ENCODE measurements at places on chromosomes 3 and 15.

DNA sequence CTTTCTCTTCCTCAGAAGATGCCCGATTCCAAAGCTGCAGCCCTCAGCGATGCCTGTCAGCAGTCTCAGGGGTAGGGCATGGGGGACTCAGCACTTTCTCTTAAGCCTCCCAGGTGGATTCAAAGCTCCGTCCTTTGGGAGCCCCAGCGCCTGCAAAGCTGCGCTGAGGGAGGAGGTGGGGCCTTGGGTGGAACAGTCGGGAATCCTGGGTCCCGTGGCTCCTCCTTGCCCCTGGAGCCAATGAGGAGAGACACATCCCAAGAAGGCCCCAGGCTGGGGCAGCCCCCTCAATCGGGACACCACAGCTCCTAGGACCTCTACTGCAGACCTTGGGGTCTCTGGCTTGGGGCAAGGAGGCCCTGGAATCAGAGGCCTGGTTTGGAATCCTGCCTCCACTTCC lies 227.5 kb upstream of the IGF1R start:
- no peak for DNase-seq

- no peak for DNase-seq
These were observed 177.6 kb upstream of the BCL6 start for GRCh38 chr3:187922704-187923416.

GRCh38 chr3:23949784-23950183 lies 4.7 kb downstream of the NR1D2 start:
- DNase-seq = no peak

DNA sequence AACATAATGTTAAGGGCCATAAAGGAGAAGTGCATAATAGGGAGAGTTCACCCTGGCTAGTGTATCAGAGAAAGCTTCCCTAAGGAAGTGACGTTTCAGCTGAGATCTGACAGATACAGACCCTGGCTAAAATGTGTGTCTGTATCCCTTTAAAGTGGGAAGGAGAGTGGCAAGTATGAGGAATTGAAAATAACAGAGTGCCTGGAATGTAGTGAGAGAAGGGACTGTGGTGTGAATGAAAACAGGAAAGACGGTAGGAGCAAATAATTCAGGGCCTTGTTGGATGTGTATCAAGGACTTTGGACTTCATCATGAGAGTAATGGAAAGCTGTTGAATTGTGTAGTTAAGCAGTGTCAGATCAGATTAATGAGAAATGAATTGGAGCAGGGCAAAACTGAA lies 30.5 kb downstream of the NEO1 start:
- no peak for DNase-seq

GRCh38 chr3:196620161-196620604 lies 19.3 kb upstream of the NRROS start:
- no peak for DNase-seq

DNA sequence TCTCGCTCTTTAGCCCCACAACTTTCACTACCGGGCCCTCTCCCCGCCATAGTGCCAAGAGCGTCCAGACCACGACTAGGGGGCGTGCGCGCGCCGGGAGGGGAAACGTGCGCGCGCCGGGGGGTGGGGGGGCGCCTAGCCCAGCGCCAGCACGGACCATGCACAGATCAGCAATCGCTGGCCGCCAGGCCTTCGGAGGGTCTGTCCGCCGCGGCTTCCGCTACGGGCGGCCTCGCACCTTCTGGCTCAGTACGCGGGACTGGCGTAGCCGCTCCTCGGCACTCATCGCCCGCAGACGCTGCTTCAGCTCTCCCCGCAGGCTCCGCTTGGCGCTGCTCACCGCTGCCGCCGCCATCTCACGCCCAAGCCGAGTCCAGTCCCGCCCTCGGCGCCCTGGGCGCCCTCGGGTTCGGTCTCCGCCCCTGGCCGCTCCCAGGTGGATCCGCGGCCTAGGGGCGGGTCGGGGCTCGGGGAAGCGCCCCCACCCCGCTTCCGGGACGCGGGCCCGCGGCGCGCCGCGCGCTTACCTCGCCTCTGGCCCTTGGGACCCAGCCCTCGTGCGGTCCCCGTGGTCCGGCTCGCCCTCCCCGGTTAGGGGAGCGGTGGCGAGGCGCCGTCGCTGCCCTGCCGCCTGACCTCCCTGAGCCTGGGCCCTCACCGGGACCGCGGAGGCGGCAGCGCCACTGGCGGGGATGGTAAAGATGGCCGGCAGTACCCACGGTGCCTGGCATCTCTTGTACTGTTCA lies at the start of gene MTHFS:
MTHFS (minus strand) TSS at position 381 of the 746 bp plus-strand sequence; CDS start at position 355, 26 bp downstream.
- DNase-seq = peak; percentile 83

DNA sequence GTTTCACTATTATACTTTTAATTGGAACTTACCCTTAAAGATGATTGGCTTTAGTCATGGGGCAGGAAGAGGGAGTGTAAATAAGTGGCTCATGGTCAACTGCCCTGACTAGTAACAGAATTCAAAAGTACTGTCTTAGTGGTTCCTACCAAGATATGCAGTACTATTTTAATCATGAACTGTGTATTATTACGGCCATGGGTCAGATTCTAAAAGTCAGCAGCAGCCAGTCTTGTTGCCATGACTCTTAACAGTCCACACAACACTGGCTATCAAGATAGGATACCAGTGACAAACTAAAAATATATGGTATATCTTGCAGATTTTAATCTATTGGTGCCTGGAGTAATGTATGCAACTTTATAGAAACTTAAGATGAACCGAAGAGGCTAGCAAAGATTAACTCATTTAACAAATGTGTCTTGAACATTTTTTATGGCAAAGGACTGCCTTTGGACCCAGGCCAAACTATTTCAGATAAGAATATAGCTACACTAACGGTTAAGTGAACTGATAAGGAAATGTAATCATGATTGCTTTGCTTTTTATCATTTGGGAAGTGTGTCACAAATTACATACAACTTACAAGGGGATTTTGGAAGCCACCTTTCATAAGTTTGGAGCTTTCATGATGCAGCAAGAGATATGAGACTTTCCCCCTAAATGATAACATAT lies 163.7 kb downstream of the TCF12 start:
- no peak for DNase-seq

- DNase-seq = no peak
These were observed 35.3 kb downstream of the ANXA2 start for GRCh38 chr15:60362321-60363086.

GRCh38 chr3:47849186-47849698 lies 46.3 kb downstream of the DHX30 start:
- DNase-seq = no peak

Data from ACHN (cell line).